ENCODE measurements at places on chromosomes 1 and 21.

DNA sequence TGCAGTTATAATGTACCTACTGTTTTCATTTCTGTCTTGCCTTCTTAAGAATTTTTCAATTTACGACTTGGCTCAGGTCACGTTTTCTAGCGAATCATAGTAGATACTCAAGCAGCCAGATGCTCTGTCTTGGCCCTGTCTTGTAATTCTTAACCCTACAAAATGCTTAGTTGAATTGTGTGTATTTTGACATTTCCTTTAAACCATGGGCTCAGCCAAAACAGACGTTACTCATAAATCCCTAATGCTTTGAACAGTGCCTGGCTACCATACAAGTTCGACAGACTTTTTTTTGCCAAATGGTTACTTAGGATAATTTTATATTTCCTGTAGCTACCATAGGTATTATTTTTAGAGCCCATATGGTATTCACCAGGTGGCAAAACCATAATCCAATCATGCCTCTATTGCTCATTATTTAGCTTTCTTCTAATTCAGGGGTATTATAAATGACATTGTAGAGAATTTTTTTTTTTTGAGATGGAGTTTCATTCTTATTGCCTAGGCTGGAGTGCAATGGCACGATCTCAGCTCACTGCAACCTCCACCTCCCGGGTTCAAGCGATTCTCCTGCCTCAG, 54.3 kb downstream of the KCNK1 start:
- DNase-seq = no peak

DNA sequence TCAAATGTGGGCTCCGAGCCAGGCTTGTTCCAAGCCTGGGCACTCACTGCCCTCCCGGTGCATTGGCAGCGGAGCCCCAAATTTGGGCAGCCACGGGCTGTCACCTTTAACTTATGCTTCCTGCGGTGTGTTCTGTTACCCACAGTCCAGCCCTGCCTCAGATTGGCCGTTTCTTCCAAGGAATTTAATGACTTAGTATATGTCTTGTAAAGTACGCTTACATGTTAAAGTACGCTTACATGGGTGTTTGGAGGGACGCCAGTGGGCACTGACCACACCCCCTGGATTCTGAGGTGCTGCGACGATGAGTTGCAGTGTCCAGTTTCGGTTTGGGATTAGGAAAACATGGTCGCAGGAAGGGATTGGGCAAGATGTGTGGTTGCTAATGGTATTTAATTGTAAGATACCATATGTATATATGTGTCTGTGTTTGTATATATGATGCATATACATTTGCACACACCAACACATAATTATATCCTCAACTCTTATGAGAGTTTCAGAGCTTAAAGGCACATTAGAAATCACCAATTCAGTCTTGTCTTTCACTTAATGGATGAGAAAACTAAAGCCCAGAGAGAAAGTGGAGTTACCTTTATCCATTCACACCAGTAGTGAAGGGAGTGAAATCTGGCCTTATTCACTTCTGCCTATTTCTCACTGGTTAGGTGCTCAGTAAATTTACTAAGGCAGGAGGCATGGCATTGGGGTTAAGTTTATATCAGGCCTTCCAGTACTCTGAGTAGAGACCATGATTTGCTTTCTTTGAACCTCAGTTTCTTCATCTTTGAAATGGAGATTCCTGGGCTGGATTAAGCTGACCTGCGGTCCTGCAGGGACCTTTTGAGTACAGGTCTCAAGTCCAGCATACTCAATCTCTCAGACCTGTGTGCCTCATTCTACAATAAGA, 1.0 kb downstream of the SMYD2 start:
- DNase-seq = peak; percentile 29

DNA sequence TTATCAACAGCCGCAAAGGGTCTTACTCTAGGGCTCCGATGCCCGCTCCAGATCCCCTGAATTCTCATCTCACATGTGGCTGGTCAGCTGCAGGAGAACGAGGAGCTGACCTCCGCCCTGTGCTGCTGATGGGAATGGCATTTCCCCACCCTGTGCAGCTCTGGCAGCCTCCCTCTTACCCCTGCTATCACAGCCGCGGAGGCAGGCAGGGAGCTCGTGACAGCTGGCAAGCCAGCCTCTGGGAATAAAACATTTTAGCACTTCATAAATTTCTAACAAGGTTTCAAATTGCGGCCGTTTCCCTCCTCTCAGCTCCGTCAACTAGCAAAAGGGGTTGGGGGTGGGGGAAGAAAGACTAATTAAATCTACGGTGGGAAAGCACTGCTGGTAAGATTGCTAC, 81.1 kb downstream of the DSCAM start:
- no peak for DNase-seq

- no peak for DNase-seq
Measured at GRCh38 chr1:154983776-154984466, 777 bp downstream of the FLAD1 start.

DNA sequence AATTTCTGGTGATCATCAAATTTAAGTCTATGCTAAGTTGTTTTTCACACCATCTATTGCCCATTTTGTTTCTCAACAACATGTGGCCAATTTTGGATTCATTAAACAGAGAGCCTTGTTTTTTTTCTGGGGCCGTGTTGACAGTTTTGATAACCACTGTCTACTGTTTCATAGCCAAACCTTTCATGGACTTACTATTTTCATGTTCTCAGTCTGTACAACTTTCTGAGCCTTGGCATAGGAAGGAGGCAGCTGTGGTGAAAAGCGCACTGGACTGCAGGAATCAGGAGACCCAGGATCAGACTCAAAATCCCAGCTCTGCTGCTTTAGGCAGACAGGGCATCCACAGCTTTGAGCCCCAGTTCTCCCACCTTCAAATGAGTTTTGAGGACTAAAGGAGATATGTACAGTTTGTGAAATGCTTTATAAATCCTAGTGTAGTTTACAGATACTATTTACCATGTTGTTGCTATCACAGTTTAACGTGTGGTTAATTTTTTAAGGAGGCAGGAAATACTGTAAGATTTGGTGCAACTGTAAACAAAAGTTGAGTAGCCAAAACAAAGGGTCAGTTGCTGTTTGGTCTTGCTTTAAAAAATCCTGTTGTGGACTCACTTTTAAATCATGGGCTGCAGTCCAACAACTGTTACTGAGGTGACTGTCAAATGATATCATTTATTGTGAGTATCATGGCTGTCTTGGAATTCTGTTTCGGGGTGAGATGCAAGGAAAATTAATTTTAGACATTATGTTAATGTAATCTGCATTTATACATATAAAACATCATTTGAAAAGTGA, 2.9 kb downstream of the MACO1 start:
- no peak for DNase-seq

GRCh38 chr1:230368363-230368762, 57.8 kb downstream of the PGBD5 start:
- no peak for DNase-seq

DNA sequence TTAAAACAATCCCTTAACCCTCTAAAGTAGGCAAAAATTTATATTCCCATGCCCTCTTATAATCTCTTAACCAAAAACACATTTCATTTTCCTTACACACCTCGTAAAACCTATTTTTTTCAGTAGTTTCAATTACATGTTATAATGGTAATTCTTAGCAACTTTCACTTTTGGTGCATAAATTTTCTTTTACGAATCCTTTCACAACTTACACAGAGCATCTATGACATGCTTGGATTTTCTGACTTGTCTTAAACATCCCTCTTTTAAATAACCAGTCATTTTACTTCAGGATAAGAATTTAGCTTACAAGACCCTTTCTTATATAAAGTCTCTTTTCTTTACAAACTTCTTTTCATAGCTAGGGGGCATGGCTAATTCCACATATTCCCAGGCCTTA, 8.9 kb upstream of the MRPL55 start:
- DNase-seq = no peak

- no peak for DNase-seq
Measured at GRCh38 chr1:194300776-194301175, 1114.4 kb upstream of the B3GALT2 start.

DNA sequence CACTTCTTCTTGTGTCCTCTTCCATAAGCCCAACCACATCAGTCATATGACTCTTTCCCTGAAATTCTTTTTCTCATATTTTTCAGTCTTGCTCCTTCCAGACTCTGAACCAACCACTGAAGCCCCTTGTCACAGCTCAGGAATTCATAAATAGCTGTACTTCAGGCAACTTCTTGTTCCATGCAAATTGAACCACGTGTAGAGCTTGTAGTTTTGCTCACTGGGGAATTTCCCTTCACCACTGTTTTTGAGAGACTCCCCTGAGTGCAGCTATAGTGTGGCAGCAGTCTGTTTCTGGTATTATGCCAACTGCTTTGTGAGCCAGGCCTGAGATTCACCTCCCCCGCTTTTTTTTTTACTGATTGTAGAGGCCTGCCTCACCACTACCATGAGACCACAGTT, 150.3 kb upstream of the SPAG17 start:
- peak; percentile 43 for DNase-seq

DNA sequence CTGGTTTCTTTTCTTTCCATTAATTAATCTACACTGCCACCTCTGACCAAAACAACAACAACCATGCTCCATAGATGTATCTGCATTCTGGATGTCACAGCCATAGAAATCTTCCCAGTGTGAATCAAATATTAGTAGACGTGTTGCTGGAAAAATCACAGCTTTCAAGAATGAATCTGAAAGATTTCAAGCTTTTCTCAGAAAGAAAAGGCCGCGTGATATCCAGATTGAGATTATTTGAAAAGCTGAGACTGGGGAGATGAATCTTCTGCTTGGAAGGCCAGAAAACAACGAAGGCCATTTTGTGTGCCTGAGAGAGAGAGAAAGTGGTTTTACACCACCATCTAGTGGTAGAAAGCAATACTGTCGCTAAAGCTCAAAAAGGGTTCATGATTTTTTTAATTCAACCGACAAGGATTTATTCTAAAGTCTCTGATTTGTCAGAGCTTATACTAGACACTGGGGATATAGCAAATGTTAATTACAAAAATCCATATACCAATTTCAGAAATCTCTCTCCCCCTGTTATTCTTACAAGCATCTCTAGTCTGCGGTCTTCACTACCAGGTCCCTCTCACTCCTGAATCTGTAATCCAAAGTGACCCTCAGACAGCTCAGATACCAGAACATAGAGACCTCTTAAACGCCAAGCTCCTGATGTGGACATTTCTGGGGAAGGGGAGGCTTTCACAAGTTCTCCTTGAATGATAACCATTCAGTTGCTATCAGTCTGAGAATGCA, 87.5 kb upstream of the SGIP1 start:
- peak; percentile 52 for DNase-seq

- DNase-seq = no peak
Measured at GRCh38 chr1:58888833-58889232, 105.0 kb upstream of the JUN start.

- DNase-seq = peak; percentile 51
Measured at GRCh38 chr1:62295921-62296491, 23.2 kb downstream of the KANK4 start.

GRCh38 chr1:41621791-41622190, 137.3 kb upstream of the EDN2 start:
- no peak for DNase-seq

DNA sequence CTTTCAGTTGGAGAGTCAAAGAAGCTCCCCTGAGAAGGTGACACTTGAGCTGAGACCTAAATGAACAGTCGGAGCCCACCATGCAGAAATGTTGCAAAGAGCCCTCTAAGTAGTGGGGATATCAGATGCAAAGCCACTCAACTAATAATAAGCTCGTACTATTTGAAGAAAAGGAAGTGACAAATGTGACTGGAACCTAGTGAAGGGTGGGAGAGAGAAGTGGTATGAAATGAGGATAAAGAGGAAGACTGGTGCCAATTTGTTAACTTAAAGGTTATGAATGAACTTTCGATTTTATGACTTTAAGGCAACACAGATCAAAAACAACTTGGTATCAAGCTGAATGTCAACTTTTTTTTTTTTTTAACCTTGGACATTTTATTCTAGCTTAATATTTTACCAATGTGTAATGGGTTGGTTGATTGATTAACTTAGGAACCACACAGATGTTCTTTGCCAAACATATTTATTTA, 14.7 kb downstream of the LYPLAL1 start:
- DNase-seq = no peak

DNA sequence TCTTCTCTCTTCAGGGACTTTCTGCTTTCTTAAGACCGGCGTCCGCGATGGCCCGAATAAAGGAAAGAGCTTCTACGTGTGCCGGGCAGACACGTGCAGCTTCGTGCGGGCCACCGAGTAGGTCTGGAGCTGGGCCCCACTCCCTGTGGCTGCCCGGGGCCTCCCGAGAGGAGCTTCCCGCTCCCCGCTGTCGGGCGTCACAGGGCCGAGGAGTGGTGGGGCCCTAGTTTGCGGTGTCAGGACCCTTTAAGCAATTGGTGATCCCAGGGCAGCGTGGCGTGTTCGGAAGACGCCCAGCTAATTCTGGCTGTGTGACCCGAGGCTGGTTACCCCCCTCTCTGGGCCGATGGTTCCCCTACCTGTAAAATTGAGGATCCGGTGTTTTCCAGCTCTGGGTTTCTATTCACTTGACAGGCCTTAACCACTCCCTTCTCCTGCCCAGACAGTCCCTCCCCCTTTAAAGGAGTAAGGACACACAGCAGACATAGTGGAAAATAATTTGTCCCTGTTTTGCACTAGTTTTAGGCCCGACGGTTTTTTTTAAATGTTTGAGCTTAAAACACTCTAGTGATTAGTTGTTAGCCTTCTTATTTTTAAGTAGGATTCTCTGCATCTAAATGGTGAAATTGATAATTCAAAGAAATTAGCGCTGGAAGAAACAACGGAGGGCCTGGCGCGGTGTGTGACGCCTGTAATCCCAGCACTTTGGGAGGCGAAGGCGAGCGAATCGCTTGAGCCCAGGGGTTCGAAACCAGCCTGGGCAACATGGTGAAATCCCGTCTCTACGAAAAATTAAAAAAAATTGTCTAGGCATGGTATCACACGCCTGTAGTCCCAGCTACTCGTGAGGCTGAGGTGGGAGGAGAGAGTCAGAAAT, 553 bp downstream of the TTF2 start:
- DNase-seq = peak; percentile 75

GRCh38 chr1:166193057-166193698, 26.4 kb upstream of the FAM78B start:
- no peak for DNase-seq

DNA sequence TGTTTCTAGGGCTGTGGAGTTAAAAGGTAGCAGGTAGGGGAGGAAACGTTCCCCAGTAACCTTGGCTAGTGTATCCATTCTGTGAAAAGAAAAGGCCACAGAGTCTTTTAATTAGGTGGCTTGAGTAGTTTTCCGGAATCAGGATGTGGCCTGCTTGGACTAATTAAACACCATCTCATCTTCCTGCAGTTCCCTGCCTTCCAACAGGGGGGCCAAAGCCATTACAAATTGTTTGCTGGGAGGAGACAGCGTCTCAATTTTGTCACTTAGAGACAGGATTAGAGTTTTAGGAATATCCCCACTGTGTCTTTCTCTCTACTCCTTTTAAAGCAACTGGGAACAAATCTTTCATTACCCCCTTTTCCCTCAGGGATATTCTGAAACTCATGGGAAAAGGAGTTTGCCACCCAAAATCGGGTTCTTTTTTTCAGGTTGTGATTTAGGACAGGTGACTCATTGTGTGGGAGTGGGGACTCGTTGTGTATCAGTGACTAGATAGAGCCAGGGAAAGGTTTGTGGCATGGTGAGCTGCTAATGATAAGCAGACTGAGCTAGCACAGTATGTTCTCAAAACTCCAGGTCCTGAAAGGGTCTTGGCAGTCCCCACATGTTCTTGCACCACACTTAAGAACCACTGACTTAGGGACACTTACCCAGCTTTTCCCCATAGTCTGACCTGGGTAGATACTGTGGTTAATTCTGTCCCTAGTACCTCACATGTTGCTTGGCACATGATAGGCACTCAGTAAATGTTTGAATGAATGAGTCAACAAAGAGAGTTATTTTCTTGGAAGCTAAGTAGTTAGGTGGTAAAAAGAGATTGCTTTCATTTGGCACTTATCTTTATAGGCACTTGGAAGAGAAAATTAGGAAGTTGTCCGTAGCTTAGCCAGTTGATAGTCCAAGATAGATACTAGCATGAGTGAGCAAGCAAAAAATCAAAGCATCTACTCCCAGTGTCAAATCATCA, 22.5 kb downstream of the INTS3 start:
- DNase-seq = no peak

GRCh38 chr1:193077991-193078390, 18.6 kb downstream of the RO60 start:
- DNase-seq = no peak

All from urothelium cell line (cell line).